ENCODE measurements at places on chromosomes 4 and X.

DNA sequence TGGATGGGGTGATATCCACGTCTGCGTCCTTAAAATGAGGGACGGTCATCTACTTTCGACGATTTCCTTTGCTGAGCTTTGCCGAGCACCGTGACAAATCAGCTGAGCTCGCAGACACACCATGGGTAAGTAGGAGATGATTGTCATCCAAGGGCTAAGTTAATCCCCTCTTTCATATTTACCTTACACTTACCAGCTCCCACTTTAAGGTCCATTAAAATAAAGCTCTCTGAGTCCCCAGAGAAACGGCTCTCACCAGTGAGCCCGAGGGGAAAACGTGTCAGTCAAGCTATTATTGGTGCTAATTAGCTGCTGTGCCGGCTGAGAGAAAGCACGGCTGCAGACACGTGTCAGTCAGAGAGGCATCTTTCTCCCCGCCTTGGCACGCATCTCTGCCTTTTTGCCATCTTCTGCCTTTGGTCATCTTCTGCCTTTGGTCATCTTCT lies 72.2 kb downstream of the CRLF2 start:
- no peak for DNase-seq

- no peak for DNase-seq
Measured at GRCh38 chr4:112296949-112297880, at the start of gene ALPK1. TSS of gene ALPK1 (plus strand) at chr4:112297369.

DNA sequence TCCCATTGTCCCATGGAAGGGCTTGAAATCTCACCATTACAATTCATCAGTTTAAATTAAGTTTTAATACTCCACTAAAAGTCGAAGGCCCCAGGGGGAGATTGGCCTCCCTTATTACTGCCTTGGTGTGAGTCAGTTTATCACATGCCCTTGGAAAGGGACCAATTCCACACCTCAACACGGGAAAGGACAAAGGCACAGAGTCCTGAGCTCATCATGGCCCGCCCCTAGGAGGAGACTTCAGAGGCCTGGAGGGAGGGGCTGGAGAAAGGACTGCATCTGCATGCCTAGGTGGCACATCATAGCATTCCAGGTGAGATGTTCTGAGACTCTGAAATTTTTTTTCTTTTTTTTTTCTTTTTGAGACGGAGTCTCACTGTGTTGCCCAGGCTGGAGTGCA lies 2.8 kb upstream of the SEL1L3 start:
- DNase-seq, result no peak

- no peak for DNase-seq
Measured at GRCh38 chr4:38805530-38806145, 1.0 kb upstream of the TLR1 start.

GRCh38 chr4:120491481-120491880 lies 424.8 kb upstream of the MAD2L1 start:
- DNase-seq, result no peak

- no peak for DNase-seq
Measured at GRCh38 chrX:14903891-14904290, 30.7 kb downstream of the MOSPD2 start.

- no peak for DNase-seq
Measured at GRCh38 chr4:165204462-165204830, 2.9 kb upstream of the KLHL2 start.

Data from astrocyte of the cerebellum (primary cell).